Progenitor cell of endocrine pancreas (in vitro differentiated cells): ENCODE measurements at places on chromosomes 13 and 19. TPM values are rescaled to one million over a fixed set of nuclear protein-coding genes. Genes with fewer than 3 reads are reported as not detected.

DNA sequence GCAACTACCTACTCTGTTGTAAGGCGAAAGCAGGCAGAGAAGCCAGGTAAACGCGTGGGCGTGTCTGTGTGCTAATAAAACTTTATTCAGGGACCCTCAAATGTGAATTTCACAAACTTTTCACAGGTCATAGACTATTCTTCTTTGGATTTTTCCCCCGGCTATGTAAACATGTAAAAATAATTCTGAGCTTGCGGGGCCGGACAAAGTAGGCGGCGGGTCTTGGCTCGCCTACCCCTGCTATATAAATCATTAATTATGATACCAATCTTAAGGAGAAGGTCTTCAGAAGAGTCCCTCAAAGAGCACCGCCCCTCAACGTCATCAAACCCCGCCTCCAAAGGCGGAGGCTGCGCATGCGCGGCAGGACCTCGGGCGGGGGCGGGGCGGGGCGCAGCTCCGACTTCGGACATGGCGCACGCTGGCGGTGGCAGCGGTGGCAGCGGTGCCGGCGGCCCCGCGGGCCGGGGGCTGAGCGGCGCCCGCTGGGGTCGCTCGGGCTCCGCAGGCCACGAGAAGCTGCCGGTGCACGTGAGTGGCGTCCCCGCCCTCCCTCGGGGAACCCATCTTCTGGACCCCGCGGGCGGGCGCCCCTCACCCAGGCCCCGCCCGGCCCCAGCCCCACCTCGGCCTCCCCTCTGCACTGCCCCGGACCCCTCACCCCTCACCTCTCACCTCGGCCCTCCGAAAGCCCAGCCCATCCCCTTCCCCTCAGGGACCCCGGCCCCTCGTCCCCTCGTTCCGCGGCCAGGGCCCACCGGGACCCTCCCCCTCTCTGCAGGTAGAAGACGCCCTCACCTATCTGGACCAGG lies at the start of gene SIN3B:
Gene SIN3B, plus strand, starts transcription at position 389 of the 812 bp plus-strand sequence. Its CDS starts 23 bp downstream, at position 412.
- H3K27me3 ChIP-seq, result peaks cover 30% of the 10 kb centered on the region
- peak within 1 kb of the TSS; percentile 90 for H3K4me3 ChIP-seq
- peaks cover 12% of the 10 kb centered on the region for H3K4me1 ChIP-seq
- H3K36me3 ChIP-seq, result peaks cover 14% of the 10 kb centered on the region

DNA sequence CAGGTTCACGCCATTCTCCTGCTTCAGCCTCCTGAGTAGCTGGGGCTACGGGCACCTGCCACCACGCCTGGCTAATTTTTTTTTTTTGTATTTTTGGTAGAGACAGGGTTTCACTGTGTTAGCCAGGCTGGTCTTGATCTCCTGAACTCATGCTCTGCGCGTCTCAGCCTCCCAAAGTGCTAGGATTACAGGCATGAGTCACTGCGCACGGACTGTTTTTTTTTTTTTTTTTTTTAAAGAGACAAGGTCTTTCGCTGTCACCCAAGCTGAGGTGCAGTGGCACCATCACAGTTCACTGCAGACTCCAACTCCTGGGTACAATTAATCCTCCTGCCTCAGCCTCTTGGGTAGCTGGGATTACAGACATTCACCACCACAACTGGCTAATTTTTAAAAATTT lies 8.2 kb upstream of the ADAMTS10 start:
- H3K4me1 ChIP-seq, result no peaks in the 10 kb centered on the region
- no peak overlapping the region for H3K27ac ChIP-seq
- DNase-seq, result no peak
- H3K36me3 ChIP-seq, result no peaks in the 10 kb centered on the region

DNA sequence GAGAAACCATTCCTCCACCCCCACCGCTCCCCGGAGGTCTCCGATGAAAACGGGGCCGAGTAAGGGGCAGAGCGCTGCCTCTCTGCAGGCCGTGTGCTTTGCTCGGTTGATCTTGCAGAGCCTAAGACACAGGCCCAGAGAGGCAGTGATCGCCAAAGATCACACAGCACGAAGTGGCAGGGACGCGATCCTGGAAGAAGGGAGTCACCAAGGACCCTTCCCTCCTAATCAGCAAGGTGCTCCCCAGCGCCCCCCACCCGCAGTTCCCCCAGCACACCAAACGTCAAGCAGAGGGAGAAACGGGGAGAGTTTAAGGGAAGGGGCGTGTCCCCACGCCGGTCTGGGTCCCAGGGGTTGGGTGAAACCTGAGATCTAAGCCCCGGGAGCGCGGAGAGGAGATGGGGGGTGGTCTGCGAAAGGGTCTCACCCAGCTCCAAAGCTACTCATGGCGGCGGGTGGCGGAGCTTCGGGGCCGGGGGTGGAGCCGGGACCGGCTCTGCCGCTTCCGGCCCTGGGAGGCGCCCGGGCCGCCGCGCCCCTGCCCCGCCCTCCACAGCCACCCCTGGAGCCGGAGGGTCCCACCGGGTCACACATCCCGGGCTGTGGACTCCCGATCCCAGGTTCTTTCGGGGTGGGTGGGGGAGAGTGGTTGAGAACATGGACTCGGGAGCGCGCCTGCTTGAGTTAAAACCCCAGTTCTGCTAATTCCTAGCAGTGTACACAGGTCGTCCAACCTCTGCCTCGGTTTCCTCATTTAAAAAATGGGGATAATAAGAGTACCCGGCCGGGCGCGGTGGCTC lies at the start of gene EML2:
Gene EML2, minus strand, starts transcription at position 468 of the 800 bp plus-strand sequence. Its CDS starts 21 bp downstream, at position 447.
- H3K27ac ChIP-seq, result peak within 1 kb of the TSS; percentile 67
- peak within 1 kb of the TSS; percentile 87 for H3K4me3 ChIP-seq
- H3K4me1 ChIP-seq, result peaks cover 23% of the 10 kb centered on the region
- H3K27me3 ChIP-seq, result peaks cover 14% of the 10 kb centered on the region
- H3K36me3 ChIP-seq, result no peaks in the 10 kb centered on the region
- peak; percentile 48 for DNase-seq

GRCh38 chr19:54345938-54346386 lies 7.0 kb upstream of the LILRA4 start:
- H3K27ac ChIP-seq, result no peak overlapping the region
- no peaks in the 10 kb centered on the region for H3K36me3 ChIP-seq
- peaks cover 38% of the 10 kb centered on the region for H3K27me3 ChIP-seq
- DNase-seq, result no peak
- H3K4me3 ChIP-seq, result no peak overlapping the region
- no peaks in the 10 kb centered on the region for H3K4me1 ChIP-seq

GRCh38 chr13:35855531-35856019 lies 275.6 kb downstream of the DCLK1 start:
- H3K4me1 ChIP-seq, result no peaks in the 10 kb centered on the region
- no peak for DNase-seq
- H3K27me3 ChIP-seq, result peaks cover 63% of the 10 kb centered on the region
- H3K27ac ChIP-seq, result no peak overlapping the region
- no peaks in the 10 kb centered on the region for H3K36me3 ChIP-seq

DNA sequence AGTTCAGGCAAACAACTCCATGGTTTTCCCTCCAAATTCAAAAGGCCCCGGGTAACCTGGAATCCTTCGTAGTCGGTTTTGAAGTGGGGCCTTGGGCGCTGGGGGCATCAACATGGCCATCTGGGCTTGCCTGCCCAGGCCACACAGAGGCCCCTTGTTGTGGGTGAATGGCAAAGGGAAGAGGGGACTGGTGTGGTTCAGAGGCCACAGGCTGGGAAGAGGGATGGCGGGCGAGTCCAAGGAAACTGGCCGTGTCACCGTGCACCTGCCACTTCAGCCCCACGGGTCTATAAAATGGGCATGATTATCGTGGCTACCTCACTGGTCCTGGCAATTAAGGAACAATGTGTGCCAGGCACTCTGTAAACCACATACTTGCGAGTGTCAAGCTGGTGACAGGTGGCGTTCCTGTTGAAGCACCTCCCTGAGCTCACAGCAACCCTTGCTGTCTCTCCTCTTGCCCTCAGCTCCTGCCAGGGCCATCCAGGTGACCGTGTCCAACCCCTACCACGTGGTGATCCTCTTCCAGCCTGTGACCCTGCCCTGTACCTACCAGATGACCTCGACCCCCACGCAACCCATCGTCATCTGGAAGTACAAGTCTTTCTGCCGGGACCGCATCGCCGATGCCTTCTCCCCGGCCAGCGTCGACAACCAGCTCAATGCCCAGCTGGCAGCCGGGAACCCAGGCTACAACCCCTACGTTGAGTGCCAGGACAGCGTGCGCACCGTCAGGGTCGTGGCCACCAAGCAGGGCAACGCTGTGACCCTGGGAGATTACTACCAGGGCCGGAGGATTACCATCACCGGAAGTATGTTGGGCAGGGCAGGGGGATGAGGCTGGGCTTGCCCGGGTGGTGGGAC lies 1.3 kb downstream of the LSR start:
- H3K4me1 ChIP-seq, result peaks cover 32% of the 10 kb centered on the region
- H3K4me3 ChIP-seq, result peak overlapping the region; percentile 97
- no peak for DNase-seq

DNA sequence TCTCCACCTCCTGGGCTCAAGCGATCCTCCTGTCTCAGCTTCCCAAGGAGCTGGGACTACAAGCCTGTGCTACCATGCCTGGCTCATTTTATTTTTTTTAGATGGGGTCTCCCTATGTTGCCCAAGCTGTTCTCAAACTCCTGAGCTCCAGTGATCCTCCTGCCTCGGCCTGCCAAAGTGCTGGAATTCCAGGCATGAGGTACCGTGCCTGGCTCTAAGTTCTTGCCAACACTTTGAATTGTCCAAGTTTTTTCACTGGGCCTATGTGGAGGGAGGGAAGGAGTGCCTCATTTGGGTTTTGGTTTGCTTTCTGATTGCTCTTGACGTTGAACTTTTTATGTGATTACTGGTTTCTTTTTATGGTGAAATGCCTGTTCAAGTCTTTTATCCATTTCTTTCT lies 4.4 kb upstream of the UNC13A start:
- no peak overlapping the region for H3K4me3 ChIP-seq
- H3K27me3 ChIP-seq, result peaks cover 43% of the 10 kb centered on the region
- H3K36me3 ChIP-seq, result no peaks in the 10 kb centered on the region
- no peak overlapping the region for H3K27ac ChIP-seq
- no peak for DNase-seq

- no peaks in the 10 kb centered on the region for H3K27me3 ChIP-seq
- no peaks in the 10 kb centered on the region for H3K4me1 ChIP-seq
- no peak for DNase-seq
- no peak overlapping the region for H3K4me3 ChIP-seq
- H3K27ac ChIP-seq, result no peak overlapping the region
- H3K36me3 ChIP-seq, result no peaks in the 10 kb centered on the region
These were observed 57.8 kb downstream of the IER2 start for GRCh38 chr19:13207846-13208671.

DNA sequence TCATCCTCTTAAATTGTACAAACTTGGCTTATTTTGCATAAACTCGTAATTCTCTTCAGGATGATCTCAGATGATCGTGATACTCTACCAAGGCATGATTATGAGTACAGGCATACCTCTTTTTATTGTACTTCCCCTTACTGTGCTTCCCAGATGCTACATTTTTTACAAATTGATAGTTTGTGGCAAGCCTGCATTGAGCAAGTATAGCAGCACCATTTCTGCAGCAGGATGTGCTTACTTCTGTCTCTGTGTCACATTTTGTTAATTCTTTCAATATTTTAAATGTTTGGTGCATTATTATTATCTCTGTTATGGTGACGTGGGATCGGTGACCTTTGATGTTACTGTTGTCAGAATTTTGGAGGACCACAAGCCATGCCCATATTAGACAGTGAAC lies 752.3 kb downstream of the PCDH9 start:
- H3K36me3 ChIP-seq, result no peaks in the 10 kb centered on the region
- no peak overlapping the region for H3K4me3 ChIP-seq
- H3K27me3 ChIP-seq, result no peaks in the 10 kb centered on the region
- no peaks in the 10 kb centered on the region for H3K4me1 ChIP-seq
- no peak for DNase-seq
- no peak overlapping the region for H3K27ac ChIP-seq

NFILZ gene
- total RNA-seq, result not detected in 2 replicates

UQCRFS1 gene
- total RNA-seq, result 28.7 and 29.4 TPM in 2 replicates

HPN gene
- 70.5 and 71.5 TPM in 2 replicates for total RNA-seq
